Fibroblast of skin of abdomen (primary cell): ENCODE measurements at places on chromosomes 13 and 19.

- no peak for DNase-seq
Observed at GRCh38 chr13:108575430-108575829, 54.0 kb upstream of the MYO16 start.

- DNase-seq = no peak
Observed at GRCh38 chr13:60170414-60170813, 6.7 kb upstream of the DIAPH3 start.

GRCh38 chr19:39112338-39112890 lies 13.2 kb upstream of the PAK4 start:
- DNase-seq = no peak

DNA sequence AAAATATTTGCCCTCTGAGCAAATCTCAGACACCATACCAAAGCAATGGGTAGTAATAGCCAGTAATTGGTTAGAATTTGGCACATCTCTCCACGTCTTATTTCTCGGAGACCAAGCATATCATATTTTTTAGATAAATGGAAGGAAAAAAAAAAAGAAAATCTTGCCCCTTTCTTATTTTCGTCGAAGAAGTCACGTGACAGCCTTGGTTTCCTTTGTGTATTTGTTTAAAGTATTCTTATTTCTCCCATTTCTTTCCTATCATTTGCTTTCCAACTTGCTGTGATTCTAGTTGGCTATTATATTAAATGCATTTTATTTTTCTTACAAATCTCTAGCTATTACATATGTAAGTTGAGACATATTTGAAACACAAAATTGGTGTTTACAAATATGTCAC lies 2155.9 kb downstream of the PCDH9 start:
- DNase-seq = no peak
